ENCODE measurements at places on chromosomes 6 and 20.

DNA sequence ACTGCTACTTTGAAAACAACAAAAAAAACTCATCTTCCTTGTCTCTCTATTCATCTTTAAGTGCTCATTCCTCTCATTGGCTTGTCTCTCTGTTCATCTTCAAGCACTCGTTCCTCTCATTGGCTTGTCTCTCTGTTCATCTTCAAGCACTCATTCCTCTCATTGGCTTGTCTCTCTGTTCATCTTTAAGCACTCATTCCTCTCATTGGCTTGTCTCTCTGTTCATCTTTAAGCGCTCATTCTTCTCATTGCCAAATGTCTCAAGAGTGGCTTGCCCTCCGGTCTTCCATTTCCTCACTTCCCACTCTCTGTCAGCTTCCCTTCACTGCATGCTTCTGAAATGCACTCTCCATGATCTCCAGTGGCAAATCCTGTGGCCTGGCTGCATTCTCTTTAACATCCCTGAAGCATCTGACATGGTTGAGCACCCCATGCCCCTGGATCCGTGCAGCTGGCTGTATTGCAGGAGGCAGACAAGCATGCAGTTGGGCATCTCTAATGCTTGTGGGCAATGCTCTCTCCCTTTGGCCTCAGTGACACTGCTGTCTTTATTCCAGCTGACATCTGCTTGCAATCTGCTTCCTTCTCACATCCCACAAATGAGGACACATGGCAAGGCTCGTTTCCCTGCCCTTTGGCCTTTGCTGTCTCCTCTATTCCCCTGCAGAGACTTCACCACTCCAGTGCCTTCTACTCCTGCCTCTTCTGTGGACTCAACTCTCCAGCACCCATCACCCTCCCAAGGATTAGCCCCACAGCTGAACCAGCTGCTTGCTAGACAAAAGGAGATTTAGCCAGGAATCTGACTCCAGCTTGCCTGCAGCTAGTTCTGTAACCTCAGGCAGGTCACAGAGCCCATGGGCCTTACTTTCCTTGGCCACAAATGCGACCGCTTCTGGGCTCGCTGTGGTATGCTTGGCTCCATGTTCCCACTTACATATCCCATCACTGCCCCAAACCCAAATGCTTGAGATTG lies 143.2 kb upstream of the SNX9 start:
- DNase-seq: no peak

DNA sequence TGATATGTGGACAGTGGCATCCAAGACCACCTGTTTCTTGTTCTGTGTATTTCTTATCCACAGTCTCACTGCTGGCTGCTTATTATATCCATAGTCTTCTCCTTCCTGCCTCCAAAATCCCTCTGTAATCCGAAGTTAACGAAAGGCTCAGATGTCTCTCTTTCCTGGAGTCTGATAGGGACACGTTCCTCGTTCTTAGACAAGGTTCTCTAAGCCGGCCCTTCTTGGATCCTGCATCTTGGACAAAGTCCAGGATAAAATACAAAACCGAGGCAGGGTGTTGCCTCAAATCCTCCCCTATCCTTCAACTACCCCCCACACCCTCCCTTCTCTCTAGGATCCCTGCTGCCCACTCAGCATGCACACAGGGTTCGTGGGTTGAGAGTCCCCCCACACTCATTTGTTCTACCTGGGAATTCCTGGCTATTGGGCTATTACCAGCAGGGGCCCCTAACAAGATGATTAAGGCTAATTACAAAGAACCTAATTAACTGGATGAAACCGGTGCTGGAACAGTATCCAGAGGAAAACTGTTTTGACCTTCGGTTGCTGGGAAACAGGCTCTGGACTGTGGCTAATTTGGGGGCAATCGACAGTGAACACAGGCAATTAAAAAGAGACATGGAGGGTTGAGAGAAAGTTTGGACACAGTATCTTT lies 32.7 kb upstream of the MRPS10 start:
- DNase-seq: no peak

DNA sequence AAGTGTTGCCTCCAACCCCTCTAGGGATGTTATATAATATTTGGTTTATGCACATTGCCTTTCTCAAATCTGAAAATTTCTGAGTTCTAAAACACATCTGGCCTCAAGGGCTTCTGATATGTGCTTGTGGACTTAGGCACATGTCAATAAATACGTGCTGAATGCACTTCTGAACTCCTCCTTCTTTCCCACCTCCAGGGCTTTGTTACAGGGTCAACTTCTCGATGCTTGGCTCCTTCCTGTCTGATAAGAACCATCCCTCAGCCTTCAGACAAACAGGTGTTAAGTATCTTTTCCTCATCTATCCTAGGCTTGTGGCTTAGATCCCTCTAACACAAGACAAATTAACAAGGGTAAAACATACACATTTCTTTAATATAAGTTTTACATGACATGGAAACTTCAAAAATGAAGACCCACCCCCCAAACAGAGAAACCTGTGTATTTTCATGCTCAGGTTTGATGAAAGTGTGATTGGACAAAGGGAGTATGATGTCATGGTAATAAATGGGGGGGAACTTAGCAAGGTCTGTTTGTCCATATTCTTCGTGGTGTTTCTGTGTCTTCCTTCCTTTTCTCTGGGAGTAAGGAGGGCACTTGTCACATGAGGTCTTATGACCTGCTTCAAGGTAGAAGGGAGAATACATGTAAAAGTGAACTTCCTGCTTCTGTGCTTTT lies 326.9 kb downstream of the CD83 start:
- no peak for DNase-seq

DNA sequence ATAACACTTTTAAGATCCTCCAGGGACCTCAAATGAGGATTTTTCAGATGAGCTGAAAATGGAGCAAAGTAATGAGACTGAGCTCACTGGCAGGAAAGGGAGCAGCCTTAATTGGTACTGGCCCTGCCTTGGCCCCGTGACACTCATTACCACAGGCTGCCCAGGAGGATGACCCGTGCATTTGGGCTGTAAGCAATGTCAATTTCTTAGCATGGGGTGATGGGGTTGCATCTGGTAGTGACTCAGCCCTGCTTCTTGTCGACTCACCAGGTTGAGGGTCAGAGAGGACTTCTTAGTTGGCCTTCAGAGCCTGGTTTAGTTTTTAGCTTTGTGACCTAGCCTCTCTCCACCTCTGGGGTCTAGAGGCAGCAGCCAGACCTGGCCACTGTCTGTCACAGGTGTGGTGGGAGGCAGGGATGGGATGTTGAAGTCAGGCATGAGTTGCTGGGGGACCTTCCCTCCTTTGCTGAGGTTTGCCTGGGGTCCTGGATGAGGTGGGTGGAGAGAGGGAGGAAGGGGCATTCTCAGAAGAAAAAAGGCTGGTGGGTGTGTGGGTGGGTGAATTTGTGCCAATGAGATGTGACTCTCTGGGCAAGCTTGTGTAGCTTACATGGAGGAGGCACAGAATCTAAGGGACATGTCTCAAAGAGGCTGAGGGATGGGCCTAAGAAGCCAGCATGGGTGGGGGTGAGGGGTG lies 25.9 kb upstream of the EPB41L1 start:
- no peak for DNase-seq

- DNase-seq: no peak
Measured at GRCh38 chr6:11566609-11567008, 29.1 kb downstream of the TMEM170B start.

DNA sequence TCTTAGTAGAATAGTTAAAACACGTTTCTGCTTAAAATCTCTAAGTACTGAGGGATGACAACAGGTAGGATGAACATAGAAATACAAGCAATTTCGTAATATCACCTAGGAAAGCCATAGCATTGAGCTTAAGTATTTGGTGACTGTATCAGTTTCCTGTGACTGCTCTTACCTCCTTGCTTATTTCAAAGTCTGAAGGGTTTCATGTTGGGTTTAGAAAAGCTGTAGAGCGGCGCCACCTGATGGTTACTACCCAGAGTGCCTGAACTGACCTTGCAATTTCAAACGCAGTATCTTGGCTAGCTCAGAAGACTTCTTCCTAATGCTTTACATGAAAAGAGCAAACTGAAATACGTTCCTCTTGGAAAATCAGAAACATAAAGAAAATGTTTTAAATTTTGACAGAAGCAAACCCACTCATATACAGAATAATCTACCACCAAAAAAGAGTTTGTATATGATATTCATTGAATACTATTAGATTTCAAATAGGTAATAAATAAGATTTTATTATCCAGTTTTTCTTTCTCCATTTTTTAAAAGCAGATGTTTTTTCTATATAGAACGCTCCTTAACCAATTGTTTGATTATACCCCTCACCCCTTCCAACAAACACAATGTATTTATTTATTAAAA lies 82.3 kb upstream of the RIPOR2 start:
- peak; percentile 71 for DNase-seq

GRCh38 chr6:105097288-105097687 lies 82.5 kb downstream of the POPDC3 start:
- DNase-seq: no peak

DNA sequence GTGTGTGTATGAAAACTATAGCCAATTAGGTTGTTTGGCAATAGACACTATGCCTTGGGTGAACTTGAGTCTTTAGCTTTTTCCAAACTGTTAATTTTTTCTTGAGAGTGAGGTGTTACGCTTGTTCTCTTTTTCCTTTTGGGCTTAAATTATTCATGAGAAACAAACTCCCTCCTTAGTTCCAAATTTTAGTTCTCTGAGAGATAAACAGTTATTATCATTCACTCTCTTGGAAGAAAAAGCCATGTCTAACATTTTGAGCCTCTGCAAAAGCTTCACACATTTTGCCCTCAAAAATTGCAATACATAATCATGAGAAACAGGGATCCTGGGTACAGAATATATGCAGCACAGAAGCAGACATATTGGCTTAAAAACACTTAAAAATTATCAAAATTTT lies 1353.9 kb upstream of the MAP3K7 start:
- no peak for DNase-seq

GRCh38 chr6:11621119-11621518 lies 83.6 kb downstream of the TMEM170B start:
- DNase-seq: no peak

GRCh38 chr6:43413002-43413401 lies 14.3 kb upstream of the ABCC10 start:
- no peak for DNase-seq

- no peak for DNase-seq
Measured at GRCh38 chr6:95365454-95365853, 211.9 kb upstream of the MANEA start.

DNA sequence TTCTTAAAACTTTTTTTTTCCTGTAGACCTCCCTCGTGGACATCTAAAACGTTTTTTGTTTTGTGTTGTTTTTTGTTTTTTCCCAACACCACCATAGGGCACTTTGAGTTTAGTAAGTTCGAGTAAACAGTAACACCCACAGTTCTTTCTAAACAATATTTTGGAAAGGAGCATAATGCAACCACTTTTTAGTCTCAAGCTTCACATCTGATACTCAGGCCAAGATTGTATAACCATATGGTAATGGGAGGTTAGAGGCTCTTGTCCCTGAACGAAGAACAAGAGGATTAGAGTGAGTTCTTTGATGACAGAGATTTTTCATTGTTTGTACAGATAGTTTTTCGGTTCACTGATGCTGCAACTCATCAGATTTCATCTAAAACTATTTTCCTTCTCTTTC lies 144.6 kb downstream of the MTHFD1L start:
- no peak for DNase-seq

DNA sequence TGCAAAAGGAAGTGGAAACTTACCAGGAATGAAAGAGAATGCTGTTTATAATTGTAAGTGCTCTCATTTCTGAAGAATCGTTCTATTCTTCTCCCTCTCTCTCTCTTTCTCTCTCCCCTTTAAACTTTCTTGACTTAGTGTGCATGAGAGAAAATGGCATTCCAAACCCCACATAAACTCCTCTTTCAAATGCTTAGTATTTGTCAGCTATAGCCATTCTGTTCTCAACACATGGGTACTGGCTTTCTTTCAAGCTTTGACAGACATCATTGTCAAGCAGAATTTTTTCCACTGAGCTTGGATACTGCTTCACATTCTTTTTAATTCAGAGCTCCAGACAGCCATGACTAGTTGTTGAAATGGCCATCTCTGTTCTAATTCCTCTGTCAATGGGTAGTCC lies 51.1 kb upstream of the PREP start:
- DNase-seq: no peak

GRCh38 chr6:12522347-12522746 lies 194.2 kb upstream of the PHACTR1 start:
- no peak for DNase-seq

- no peak for DNase-seq
Measured at GRCh38 chr6:119322715-119323350, 26.7 kb downstream of the MAN1A1 start.

DNA sequence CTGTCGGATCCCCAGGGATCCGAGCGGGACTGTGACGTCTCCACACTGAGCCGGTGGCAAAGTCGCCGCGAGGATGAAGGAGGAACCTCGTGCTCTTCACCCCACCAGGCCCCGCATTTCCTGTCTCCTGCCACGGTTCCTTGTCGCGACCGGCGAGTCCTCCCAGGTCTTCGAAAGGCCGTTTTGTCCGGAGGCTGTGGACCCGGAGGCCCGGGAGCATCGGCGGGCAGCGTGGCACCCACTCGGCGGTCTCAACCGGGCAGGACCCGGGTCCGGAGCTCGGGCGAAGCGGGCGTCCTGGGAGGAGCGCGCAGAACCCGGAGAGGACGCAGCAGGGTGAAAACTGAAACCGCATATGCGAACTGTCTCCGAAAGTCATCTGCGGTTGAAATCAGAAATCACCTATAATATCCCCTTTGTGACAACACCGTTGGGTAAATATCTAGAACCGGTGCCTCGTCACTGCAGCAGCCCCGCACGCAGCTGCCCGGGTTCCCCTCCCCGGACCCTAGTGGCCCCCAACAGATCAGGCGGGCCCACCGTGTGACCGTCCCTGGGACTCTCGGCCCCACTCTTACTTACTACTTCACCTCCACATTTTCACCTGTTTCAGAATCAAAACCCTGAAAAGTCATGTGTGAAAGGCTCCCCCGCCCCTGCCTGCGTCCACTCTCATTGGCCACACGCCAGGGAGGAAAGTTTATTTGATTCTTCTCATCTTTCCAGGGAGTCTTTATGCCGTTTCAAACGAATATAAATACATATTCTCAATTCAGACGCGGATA lies 3.1 kb upstream of the ULBP2 start:
- no peak for DNase-seq

DNA sequence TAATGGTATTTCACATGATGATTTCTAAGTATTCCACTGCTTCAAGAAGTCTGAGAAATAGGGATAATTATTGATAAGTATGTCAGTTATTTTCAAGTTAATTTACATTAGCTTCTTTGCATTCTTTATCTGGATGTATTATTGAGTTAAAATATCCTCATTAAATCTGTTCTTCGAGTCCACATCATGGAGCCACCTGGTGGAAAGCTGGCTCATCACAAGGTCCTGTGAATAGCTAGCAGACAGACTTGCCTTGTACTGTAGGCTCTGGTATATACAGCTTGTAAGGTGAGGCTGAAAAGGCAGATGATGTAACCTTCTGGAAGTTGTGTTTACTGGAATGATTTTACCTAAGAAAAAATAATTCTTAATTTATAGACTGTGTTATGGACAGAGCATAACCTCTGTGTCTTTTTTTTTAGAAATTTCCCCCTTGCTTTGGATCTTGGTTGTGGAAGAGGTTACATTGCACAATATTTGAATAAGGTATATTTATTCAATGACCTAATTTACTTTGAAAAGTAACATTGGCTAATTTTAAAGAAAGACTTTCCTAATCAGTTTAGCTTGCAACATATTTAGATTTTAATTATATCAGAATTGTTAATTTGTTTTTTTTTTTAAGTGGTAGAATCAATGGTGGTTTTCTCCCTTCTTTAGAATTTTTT lies 3.5 kb downstream of the NDUFAF5 start:
- DNase-seq: no peak

Data from activated CD8-positive, alpha-beta memory T cell treated with anti-CD3 and anti-CD28 coated beads for 1 hour (primary cell).